ENCODE measurements at places on chromosomes 1 and 21.

DNA sequence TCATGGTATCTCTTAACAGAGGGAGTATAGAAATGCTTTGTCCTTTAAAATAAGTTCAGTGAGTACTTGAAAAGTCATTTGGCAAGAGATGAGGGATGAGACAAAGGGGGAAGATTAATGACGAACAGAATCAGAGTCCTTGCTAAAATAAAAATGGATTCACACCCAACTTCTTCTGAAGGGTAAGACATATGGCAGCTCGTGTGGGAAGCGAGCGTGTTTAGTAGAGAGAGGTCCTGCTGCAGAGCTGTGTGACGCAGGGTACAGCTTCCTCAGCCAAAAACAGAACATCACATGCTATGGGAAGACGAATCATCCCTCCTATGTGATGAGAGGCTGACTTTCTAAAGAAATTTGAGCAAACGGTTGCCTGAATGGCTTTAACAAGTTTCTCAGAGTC, 158.5 kb upstream of the LMO4 start:
- no peak for DNase-seq

DNA sequence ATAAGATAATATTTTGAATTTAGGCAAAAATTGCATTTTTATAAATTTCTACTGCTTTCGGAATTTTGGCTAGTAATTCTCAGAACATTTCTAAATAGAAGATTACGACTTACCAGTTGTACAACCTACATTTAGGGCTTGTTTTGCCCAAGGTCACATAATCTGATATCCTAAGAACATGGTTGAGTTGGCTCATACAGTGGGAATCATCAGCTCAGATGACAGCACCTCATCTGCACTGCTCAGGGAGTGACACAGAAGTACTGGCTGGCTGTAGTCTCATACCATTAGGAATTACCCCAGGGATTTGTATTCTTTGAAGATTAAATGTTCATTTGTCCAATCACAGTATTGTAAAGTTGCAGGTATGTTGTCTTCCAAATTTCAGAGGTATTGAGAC, 217.6 kb downstream of the ADGRL2 start:
- DNase-seq: no peak

GRCh38 chr1:145689922-145690321, 17.2 kb downstream of the PDZK1 start:
- DNase-seq: no peak

- no peak for DNase-seq
Observed at GRCh38 chr1:19032701-19033514, 76.4 kb upstream of the IFFO2 start.

GRCh38 chr1:94739521-94740061, 80.6 kb upstream of the SLC44A3 start:
- DNase-seq: no peak

GRCh38 chr1:40122855-40123254, 25.8 kb upstream of the PPT1 start:
- DNase-seq: no peak

GRCh38 chr1:170668209-170669106, 4.5 kb downstream of the PRRX1 start:
- peak; percentile 33 for DNase-seq

DNA sequence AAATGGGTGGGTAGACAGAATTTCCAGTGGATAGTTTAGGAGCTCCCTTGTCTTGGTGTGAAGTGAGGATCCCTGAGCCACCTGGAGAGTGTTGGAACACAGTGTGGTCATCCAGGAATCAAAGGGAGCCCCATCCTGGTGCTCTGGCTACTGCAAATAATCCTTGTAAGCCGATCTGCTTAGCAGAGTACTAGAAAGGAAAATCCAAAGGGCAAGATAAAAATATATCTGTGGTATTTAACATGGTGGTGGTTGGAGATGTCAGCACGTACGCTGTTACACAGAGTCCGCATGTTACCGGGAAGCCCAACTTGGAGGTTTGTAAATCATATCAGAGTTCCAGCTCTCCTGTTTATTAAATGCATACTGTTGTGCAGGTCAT, 39.0 kb downstream of the VANGL1 start:
- DNase-seq: no peak

DNA sequence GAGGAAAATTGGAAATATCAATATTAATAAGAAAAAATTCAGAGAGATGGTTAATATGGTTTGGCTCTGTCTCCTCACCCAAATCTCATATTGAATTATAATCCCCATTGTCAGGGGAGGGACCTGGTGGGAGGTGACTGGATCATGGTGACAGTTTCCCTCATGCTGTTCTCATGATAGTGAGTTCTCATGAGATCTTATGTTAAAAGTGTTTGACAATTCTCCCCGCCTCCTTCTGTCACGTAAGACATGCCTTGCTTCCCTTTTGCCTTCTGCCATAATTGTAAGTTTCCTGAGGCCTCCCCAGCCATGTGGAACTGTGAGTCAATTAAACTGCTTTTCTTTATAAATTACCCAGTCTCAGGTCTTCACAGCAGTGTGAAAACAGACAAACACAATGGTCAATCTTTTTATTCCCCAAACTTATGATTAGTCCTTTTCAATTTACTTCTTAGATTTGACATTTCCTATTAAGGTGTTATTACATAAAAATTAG, 11.0 kb downstream of the EGLN1 start:
- peak; percentile 38 for DNase-seq

DNA sequence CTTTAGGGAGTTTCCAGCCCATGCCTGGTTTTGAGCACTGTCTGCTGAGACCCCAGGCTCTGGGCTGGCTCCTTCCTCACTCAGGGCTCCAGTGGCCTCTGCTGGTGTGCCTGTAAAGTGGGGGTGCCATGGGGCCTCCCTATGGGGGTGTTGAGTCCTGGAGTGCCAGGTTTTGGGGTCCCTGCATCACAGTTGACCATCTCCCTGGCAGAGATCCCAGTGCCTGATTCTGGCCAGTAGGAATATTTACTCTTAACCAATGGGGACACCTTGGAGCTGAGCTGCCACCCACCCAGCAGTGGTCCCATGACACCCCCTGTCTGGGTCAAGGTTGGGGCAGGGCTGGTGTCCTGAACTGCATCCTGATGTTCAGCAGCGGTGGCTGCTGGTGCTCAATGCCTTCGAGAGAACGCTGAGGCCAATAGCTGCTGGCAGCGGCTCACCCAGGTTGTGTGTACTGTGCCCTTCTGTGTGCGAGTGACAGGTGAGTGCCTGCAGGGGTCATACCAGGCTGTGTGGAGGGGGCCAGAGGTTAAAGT, 9.6 kb upstream of the ZNF669 start:
- DNase-seq: no peak

GRCh38 chr1:116545359-116545705, 25.5 kb downstream of the CD58 start:
- DNase-seq: no peak

DNA sequence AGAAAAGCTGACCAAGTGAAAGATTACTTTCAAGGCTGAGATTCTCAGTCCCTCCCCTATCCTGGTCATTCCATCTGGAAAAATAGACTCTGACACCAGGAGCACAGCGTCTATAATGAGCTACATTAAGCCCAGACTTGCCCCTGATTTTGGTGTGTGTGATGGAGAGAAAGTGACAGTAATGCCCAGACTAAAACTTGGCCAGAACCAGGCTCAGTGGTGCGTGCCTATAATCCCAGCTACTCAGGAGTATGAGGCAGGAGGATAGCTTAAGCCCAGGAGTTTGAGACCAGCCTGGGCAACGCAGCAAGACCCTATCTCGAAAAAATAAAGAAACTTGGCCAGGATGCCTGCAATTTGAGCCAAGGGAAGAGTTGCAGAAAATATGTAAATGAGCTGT, 15.9 kb downstream of the PLEKHA6 start:
- no peak for DNase-seq

DNA sequence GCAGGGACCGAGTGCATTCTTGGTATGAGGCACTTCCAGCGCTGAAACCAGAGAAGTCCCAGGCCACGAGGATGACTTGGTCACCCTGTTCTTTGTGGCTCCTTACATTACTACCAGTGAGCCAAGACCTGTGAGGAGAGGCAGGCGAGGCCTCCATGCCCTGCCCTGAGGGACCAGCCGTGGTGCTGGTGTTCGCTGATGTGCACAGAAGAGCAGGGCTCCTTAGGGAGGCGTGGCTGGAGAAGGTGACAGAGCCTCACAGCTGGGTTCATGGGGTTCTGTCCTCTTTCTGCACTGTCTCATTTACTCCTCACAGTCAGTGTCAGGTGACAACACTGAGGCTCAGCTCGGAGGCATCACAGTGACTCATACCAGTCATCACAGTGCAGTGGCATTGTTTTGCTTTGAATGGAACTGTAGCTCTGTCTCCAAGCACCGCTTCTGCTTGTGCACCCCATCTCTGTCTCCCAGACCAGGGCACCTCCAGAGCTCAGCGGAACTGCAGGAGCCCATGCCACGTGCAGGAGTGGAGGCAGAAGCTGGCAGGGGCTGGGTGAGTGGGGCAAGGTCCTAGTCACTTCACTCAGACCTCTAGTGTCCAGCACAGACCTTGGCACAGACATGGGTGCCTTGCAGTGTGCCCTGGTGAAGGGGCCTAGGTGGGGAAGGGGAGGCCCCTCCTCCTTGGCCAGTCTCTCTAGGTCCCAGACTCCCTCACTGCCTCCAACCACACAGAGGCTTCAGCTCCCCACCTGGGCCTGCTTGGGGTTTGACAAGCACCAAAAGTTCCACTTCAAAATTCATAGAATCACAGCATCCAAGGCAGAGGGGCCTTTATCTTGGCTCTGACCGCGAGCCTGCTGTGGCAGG, 310.9 kb downstream of the MATN1 start:
- DNase-seq: no peak

DNA sequence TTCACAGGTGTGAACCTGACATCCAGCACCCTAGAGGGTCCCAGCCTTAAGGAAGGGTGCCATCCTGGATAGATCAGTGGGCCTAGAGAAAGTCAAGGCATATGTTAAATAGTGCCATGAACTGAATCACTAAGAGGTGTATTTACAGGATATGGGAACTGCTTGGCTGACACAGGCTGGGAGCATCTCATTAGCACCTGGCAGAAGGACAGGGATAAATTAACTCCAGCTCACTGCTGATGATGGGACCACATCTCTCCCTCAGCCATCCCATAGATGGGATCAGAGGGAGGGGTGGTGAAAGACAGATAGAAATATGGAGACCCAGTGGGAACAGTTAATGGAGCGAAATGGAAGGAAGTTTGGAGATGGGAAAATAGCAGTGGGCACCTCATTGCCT, 122.0 kb downstream of the IGSF21 start:
- DNase-seq: no peak

DNA sequence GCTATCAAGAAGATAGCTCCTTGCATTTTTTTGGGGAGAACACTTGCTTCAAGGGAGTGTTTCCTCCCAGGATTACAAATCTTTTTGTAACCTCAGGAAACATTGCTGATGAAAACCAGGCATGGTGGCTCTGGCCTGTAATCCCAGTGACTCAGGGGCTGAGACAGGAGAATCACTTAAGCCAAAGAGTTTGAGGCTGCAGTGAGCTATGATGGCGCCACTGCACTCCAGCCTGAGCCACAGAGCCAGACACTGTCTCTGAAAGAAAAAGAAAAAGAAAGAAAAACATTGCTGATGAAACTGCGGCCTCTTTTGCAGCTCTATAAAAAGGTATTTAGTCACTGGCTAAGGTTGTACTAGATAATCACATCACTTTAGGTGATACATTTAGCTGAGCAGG, 7.3 kb downstream of the RNU1-2 start:
- no peak for DNase-seq

- DNase-seq: peak; percentile 36
Observed at GRCh38 chr1:225763716-225764548, 13.7 kb upstream of the SRP9 start.

DNA sequence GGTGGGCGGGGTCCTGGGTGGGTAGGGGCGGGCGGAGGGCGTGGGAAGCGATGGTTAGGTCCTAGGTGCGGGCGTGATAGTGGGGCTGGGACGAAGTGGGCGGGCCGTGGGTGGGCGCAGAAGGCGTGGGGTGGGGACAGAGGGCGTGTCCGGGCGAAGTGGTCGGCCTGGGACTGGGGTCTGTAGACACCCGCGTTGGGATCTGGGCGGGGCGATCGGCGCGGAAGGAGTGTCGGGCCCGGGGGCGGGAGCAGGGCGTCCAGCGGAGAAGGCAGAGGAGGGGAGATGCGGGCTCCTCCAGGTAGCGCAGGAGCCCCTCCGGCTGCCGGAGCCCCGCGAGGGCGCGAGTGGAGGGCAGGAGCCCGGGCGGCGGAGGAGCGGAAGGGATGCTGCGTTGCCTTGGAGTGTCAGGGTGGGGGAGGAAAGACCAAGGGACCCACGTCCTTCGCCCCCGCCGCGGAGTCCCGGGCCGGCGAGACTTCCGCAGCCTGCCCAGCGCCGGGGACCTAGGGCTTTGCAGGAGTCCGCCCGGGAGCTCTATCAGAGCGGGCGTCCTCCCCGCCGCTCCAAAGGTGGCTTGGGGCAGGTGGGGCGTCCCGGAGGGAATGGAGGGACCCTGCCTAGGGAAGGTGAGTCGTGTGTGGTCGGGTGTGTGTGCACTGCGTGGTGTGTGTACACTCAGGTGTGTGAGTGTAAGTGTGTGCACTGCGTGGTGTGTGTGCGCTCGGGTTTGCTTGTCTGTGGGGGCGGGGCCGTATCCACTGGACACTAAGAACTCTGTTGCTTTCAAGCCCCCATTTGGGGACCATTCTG, 27.0 kb upstream of the PRSS38 start:
- DNase-seq: peak; percentile 3

DNA sequence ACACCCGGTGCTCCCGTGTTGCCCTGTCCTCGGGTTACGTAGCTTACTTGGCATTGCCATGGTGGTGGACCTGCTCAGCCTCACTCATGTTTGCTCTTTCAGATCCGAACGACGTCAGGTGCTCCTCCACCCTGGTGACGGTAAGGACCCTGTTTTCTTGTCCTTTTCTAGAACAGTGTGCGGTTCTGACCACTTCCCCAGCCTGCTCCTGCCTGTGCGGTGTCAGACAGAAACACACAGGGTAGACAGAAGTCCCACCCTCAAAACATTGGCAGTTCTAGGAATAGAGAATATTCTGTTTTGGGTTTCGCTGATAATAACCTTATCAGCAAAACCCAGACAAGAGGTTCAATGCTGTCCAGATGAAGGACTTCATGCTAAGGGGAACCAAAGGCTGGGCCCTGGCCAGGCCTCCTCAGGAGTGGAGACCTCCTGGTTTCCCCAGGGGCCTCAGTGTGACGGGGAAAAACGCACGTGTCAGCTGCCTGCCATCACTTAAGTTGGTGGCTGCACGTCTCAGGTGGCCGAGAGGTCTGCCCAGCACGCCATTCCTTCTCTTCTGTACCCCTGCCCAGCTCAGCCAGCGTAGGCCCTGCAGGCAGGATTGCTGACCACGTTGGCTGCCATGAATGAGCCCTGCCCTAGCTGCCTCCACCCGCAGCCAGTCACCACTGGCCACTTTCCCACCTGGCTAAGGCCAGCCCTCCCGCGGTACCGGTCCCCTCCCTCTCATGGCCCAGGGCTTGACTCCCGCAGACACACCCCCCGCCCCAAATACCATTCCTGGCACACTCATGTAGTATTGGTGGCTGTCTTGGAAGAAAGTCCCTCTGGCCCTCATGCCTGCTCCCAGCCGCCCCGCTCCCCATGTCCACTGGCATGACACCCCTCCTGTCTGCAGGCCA, 33.6 kb downstream of the SLC37A1 start:
- DNase-seq: no peak

GRCh38 chr1:2431103-2431502, 18.7 kb upstream of the PEX10 start:
- no peak for DNase-seq

- DNase-seq: no peak
Observed at GRCh38 chr21:44347911-44348451, 5.4 kb upstream of the TRPM2 start.

GRCh38 chr1:228236744-228237143, 28.9 kb downstream of the OBSCN start:
- peak; percentile 16 for DNase-seq

- DNase-seq: no peak
Observed at GRCh38 chr1:54940042-54940441, 40.4 kb upstream of the TMEM61 start.

- peak; percentile 27 for DNase-seq
Observed at GRCh38 chr1:209335178-209335577, 248.3 kb upstream of the CAMK1G start.
